ENCODE measurements at places on chromosomes 2 and 18.

DNA sequence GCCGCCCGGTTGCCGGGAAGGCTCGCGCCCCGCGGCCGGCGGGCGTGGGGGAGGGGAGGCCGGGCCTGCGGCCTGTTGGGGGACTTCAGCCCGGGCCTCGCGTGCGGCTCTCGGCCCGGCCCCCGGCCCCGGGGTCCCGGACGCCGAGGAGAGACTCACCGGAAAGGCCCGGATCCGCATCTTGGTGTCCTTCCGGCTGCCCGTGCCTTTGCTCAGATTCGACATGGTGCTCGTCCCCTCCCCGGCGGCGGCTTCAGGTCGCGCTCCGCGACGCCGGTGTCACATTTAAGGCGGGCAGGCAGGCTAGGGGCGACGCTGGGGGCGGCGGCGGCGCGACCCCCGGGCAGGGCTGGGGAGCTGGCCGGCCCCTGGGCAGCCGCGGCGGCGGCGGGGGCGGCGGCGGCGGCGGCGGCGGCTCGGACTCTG, 365 bp downstream of the CUL3 start:
- peak; percentile 26 for DNase-seq

DNA sequence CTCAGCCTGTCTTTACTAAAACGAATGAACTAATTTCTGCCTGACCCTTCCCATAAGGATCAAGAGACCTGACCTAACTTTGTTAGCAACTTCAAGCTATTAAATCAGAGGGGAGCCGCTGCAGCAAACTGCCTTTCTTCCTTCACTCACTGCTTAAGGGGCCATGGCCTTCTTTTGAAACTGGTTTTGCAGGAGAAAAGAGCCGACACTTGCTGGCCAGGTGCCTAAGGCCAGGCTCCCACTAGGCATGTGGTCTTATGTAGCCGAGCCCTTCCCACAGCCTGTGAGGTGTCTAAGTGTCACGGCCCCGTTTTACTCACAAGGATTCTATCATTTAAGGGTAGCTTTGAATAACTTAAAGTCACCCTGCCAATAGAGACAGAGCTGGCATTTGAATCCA, 130.8 kb downstream of the ZNF236 start:
- no peak for DNase-seq

DNA sequence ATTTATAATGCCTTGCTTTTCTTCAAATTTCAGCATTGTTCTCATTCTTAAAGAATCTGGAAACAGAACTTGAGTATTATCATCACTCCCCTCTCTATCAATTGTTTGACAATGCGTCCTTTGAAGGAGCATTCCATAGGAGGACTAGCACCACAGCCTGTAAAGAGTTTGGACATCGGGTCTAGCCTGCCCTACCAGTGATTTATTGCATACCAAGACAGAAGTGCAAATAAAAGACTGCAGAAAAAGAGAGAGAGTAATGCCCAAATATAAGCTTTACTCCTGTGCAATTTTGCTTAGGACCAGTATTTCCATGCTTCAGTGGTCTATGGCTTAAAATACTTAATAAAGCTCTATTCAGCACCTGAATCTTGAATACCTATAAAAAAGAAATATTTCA, 55.4 kb upstream of the MAP2 start:
- no peak for DNase-seq

GRCh38 chr2:215699700-215700538, 264.1 kb upstream of the FN1 start:
- no peak for DNase-seq

DNA sequence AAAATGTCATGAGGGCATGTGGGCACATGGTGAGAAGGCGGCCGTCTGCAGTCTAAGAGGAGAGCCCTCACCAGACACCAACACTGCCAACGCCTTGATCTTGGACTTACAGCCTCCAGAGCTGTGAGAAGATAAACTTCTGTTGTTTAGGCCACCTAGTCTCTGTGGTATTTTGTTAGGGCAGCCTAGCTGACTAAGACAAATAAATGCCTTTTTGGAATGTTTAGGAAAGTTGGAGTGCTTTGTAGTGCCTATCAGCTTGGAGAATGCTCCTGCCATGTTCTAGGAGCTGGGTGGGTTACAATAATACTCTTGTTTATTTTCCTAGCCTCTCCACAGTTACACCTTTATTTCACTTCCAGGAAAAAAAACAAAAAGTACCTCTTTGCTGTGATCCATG, 92.0 kb downstream of the SPP2 start:
- DNase-seq: no peak

DNA sequence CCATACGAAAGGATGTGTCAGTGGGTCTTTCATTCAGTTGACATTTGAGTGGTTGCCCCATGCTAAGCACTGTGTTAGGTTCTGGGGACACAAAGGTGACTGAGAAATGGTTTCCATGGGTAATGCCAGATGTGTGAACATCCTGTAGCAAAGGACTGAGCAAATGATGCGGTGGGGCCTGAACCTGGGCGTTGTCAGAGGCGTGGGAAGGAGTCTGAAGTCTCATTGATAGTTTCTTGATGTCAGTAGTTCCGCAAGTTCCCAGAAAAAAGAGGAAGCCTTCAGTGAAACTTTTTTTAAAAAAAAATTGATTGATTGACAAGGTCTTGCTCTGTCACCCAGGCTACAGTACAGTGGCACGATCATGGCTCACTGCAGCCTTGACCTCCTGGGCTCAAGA, 56.9 kb downstream of the LIMS1 start:
- DNase-seq: no peak

DNA sequence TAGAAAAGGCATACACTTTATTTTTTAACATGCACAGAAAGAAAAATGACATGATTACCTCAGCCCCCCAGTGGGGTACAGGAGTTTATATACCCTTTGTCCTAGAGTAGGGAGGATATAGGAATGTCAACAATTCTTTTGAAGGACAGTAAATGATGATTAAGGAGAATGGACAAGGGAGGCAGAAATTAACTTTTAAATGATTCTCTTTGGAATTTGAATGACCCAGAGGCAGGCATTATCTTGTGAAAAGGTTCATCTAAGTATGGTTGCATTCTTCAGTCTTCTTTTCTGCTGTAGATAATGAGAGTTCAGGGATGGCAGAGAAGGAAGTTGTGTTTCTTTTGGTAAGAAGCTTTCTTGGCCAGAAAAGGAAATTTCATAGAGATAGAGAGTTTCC, 971.3 kb downstream of the CNTNAP5 start:
- no peak for DNase-seq

DNA sequence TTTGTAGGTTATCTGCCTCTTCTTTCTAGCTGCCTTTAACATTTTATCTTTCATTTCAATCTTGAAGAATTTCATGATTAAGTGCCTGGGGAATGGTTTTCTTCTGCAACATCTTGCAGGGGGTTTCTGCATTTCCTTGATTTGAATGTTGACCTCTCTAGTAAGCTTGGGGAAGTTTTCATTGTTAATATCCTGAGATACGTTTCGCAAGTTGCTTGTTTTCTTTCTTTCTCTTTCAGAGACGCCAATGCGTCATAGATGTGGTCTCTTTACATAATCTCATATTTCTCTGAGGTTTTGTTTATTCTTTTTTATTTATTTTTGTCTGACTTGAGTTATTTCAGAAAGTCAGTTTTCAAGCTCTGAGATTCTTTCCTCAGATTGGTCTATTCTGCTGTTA, 225.7 kb downstream of the XIRP2 start:
- DNase-seq: no peak

DNA sequence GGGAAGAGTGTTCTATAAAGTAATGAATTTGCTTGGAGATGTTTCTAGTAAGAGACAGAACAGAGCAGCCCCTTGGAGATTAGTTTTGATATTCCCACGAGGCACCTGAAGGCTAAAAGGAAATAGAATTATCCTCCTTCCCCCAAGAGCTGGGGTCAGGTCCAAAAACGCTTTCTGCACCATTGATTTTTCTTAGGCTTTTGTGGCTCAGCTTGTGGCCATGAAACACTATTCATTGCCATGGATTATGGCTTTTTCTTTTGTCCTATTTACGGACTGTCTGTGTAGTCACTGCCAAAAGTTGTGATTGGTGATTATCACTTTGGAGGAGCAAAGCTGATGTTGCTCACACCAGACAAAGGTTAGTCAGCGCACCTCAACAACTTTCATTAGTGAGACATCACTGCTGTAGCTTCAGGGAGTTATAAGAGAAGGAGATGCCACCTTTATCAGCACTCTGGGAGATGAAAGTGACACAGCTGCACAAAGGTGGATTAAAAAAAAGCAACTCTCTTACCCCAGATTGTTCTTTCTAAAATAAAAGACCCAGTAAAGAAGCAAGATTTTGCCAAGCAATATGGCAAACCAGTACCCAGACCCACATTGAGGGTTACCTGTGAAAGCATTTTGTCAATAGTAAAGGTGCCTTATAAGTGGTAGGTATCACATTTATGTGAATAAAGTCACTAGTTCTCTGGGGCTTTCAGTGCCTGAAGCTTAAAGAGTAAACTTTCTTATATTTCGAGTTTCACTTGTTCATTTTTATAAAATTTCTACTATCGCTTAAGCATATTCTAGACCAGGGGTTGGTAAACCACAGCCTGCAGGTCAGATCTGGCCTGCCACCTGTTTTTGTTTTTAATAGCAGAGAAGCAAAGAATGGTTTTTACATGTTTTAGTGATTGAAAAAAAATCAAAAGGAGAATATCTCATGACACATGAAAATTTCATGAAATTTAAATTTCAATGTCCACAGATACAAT, 10.6 kb downstream of the CXCR4 start:
- no peak for DNase-seq

GRCh38 chr18:25456334-25457010, 104.5 kb upstream of the ZNF521 start:
- DNase-seq: no peak

GRCh38 chr18:51897884-51898283, 442.1 kb upstream of the DCC start:
- DNase-seq: no peak

GRCh38 chr2:117958186-117958585, 55.7 kb downstream of the CCDC93 start:
- DNase-seq: no peak

DNA sequence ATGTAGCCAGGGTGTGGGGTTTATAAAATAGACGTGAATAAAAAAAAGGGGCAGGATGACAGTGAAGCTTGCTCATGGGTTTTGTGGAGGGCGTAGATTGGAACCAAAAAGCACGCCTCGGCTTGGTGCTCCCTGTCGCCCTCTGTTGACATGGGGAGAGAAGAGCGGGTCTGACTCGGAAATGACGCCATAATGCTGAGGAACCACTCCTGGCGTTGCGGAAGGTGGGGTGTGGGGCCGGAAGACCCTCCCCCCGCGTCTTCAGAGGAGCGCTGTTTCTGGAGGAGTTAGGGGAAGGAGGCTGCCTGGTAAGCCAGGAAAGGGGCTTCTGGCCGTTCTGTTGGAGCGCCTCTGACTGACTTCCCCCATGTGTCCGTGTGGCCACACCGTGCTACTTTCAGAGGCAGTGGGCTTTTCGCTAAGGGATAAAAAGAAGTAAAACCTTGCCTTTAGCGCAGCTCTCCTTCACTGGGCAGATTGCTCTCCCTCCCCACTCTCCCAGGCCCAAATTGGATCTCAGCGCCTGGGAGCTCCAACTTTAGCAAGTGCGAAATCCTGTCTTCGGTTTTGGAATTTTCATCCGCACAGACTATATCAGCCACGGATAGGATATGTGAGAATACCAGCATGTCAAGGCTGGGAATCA, 42.8 kb downstream of the PLEKHA3 start:
- peak; percentile 61 for DNase-seq

GRCh38 chr2:235543128-235543750, 49.4 kb downstream of the AGAP1 start:
- no peak for DNase-seq

- no peak for DNase-seq
Measured at GRCh38 chr2:219643084-219643473, 15.6 kb downstream of the SLC4A3 start.

- DNase-seq: no peak
Measured at GRCh38 chr2:102520801-102521200, 47.8 kb downstream of the SLC9A4 start.

- no peak for DNase-seq
Measured at GRCh38 chr2:117726747-117727146, 87.7 kb upstream of the DDX18 start.

DNA sequence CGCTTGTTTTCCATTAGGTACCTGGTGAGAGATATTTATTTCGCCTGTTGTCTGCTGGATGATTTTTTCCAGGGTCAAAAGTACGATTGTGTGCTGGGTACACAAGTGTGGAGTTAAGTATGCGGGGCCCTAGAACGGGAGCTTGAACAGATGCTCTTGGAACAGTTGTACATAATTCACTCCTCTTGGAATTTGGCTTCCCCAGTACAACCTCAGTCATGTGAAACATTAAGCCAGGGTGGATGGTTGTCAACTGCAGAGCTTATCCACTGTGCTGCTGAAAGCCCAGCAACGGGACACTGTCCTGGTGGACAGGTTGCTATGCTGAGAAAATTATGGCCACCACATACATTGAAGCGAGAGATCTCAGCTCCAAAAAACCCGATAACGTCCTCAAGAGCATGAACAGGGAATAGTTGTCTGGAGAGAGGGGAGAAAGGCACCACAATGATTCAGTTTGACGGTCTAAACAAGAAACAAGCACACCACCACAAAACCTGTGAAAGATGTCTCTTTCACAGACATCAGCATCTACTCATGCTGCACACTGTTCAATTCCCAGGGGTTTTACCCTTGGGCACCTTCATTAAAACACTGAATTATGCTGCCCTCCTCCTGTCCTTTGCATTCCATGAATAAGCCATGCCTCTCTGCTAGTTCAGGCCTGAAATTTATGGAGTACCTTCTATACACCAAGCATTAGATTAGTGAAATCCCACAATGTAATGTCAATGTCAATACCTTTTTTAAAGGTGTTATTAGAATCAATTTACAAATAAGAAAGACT, 176.8 kb upstream of the TRIB2 start:
- no peak for DNase-seq
